Astrocyte of the hippocampus (primary cell): ENCODE measurements at places on chromosomes 5 and 9.

DNA sequence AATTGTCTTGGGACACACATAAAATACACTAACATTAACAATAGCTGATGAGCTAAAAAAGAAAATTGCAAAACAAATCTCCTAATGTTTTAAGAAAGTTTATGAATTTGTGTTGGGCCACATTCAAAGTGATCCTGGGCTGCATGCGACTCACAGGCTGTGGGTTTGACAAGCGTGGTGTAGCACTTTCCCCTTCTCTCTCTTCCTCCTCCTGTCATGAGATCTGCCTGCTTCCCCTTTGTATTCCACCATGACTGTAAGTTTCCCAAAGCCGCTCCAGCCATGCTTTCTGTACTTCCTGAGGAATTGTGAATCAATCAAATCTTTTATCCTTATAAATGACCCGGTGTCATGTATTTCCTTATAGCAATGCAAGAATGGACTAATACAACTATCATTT lies 178.0 kb downstream of the TLR4 start:
- no peak for DNase-seq

DNA sequence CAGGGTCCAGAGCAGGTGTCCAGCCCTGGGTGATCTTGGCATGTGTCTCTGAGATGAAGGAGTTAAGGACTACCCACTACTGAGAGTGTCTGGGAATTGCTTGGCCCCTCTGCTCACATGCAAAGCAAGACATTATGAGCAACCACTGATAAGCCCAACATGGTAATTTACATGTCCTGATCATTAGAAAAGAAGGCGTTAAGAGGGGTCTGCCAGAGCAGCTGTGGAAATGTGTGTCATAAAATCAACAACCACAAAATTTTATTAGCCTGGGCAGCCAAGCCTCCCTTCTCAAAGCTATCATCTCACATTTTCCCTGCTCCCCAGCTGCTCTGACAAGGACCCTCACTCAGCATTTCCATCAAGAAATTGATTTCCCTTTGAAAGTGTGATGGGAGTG lies 351.0 kb downstream of the SPOCK1 start:
- peak; percentile 22 for DNase-seq

DNA sequence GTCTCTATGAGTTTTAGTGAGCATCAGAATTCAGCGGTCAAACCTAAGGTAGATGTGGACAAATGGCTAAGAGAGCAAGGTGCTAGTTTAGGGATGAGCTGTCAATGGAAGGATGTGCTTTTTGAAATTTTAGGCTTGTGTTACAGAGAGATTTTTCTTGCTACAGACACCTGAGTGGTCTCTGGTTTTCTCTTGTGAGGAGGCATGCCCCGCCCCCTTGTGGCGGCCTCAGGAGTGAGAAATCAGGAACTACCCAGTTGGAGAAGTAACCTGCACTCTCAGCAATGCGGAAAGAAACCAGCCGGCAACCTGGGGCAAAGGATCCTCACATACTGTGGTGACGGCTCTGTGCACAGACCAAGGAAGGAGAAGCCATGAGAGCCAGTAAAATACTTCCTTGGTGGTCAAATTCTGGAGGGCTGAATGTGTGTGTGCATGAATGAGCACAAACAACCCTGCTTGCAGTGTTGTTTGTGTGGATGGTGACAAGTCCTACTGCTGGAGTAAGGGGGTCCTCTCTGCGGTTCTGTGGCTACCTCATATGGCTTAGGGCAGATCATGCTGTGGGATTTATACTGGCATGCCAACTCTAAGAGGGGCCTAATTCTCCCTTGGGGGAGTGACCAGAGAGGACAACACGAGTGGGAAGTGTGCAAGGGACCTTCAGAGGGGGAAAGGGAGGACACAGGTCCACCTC lies 16.7 kb upstream of the HSD17B4 start:
- peak; percentile 64 for DNase-seq

DNA sequence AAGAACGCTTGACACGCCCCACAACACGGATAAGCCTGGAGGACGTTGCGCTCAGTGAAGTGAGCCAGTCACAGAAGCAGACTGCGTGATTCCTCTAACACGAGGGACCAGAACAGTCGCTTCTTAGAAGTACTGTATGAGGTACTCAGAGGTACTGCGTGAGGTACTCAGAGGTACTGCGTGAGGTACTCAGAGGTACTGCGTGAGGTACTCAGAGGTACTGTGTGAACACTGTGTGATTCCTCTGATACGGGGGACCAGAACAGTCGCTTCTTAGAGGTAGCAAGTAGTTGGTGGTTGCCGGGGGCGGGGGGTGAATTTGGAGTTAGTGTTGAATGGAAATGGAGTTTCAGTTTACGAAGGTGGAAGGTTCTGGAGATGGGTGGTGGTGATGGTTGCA lies 5.8 kb downstream of the NDUFS6 start:
- no peak for DNase-seq

DNA sequence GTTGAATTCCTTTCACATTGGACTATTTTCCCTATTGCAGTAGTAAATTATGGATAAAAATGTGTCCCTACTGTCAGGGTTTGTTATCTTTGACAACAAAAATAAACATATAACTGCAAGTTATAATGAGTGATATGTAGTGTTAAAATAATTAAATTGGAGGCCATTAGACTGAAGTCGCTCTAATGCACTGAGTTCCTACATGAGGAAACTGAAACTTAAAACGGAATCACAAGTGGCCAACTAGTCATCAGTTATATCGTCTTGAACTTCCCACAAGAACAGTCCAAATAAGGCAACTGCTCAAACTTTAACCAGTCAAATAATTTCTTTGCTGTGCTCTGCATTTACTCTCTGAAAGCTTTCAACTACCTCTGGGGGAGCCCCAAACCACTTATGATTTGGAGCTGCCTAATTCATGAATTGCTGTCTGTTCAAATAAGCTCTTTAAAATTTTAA lies 2.1 kb upstream of the IFT74 start:
- DNase-seq = no peak

GRCh38 chr9:88322906-88323566 lies 65.2 kb upstream of the SPIN1 start:
- peak; percentile 26 for DNase-seq

- no peak for DNase-seq
Measured at GRCh38 chr9:21412107-21412506, 3.2 kb downstream of the IFNA8 start.

- no peak for DNase-seq
Measured at GRCh38 chr5:87432460-87432859, 19.7 kb upstream of the CCNH start.

DNA sequence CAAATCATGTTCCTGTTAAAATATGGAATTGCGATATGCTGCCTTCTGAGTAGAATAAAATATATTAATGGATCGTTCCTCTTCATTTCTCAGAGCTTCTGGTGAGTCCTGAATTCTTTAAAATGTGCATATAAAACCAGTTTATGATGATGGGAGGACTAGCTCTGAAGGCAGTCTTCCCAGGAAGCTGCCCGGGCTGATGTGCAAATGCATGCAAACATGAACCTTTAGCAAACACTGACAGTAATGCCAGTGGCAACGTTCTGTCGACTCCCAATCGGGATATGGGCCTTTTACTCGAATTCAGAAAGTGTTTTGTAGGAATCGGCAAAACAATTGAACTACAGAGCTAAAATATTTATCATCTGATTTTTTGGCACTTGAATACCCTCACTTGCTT lies 93.6 kb downstream of the TLE4 start:
- no peak for DNase-seq

DNA sequence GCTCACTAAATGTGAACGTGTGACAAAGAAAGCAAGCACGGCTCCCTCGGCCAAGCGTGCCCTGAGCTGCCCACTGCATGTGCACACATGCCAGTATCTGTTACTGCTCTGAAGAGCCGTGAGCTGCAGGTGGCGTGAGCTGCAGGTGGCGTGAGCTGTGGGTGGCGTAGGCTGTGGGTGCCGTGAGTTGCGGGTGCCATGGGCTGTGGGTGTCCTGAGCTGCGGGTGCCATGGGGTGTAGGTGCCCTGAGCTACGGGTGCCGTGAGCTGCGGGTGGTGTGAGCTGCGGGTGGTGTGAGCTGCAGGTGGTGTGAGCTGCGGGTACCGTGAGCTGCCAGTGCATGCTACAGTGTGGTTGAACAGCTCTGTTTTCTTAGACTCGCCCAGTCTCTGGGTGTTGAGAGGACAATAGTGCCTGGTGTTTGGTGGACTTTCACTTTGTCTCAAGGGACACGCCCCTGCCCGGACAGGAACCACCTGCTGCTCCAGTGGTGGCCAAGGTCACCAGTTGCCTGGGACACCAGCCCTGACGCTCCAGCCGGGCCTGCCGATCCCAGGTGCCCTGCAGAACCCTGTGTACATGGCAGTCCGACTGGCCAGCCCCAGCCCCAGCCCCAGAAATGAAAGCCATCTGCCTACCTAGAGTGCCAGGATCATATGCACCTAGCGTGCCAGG lies 6.7 kb downstream of the CCDC187 start:
- DNase-seq = no peak

DNA sequence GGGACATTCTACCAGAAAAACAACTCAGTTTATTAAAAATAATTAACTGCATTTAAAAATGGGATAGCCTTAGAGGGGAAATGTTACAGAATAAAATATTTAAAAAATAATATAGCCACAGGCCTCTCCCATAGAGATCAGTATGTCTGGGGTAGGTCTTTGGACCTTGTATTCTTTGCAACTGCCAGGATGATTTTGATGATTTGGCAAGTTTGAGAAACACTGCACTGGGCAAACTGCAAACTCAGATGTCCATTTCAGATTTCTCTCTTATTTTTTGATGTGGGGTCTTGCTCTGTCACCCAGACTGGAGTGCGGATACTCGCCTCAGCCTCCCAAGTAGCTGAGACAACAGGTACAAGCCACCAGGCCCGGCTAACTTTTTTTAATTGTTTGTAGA lies 24.9 kb upstream of the CCNO start:
- no peak for DNase-seq

DNA sequence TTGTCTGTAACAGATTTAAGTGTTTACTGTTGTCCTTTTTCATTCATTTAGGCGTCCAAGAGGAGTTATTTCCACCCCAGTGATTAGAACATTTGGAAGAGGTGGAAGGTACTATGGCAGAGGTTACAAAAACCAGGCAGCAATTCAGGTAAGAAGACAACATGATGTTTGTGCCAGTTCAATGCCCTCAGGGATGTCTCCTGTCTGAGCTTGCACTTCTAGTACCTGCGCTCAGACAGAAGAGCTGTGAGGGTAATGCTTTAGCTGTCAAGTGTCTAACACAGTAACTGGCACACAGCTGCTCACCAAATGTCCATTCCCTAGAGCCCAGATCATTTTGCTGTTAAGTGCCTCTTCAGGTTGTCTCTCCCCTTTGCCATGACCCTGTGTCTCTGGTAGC lies 14.2 kb upstream of the PHF2 start:
- no peak for DNase-seq

DNA sequence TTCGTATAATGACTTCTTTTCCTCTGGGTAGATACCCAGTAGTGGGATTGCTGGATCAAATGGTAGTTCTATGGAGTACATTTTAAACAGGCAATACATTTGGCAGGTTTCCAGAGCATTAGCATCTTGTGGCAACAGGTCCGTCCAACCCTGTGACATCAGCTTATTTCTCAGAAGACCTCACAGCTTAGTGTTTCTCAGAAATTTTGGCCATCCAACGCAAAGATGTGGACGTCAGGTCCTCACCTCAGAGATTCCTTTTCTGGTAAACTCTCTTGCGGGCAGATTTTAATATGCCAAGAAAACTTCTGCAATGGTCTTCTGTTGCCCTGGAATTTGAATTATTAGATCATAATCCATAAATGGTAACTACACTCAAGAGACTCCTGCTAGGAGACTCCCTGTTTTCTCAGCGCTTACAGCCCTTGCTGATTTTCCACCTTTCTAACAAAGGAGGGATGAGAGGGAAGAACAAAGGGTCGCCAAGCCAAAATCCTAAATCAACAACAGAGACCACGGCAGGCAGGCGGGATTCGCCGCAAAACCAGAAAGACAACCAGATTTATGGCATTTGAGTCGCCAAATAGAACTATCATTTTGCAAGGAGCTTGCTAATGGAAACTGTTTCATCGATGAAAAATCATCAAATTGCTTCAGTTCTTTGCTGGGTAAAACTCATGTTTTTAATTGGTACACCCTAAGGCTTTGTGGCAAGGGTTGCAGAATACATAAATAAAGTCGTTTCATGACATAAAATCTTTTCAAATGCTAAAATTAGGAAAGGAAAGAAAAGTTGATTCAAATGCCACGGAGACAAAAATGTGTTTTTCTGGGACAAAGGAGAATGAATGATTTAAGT lies 34.1 kb upstream of the PLPP1 start:
- peak; percentile 38 for DNase-seq

DNA sequence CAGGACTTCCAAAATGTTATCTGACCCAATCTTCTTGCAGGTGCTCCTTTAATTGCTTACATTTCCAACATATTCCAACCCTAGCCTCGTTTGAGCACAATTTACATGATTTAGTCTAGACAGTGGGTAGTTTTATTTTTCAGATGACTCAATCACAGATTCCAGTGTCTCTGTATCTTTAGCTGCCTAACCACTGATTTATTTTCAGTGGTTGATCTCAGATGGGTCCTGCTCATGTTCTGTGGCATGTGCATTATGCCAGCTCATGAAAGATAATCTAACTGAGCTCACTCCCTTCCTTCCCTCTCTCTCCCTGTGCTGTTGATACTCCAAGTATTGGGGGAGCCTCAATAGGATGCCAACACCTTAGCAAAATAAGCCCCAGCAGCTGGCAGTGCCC lies 106.1 kb upstream of the ICE1 start:
- peak; percentile 75 for DNase-seq

DNA sequence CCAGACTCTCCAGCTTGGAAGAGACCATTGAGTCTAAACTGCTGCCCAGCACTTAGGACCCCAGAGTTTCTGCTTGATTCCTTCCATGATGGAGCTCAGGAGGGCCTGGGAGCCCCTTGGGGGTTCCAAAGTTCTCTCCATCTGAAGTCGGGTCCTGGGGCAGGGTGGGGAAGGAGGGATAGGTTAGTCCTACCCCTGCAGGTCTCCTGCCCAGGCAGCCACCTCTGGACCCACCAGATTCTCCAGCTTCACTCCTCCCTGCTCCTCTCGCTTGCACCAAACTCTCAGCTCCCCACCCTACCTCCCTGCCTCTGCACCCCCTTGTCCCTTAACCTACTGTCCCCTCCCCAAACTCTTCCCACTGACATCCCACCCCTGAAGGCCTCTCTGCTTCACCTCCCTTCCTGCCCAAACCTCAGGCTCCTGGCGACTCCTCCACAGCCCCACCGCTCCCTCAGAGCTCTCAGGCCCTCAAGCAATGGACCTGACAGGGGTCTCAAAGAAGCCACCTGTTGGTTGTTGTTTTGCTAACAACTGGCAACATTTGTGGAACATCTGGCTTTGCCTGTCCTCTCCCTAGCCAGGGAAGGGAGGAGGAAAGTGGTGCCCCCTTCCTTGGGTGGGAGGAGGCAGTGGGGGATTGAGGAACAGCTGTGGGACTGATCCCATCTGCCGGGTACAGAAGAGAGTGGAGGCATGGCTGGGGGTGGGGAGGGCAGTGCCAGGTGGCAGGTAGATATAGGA lies 137.5 kb downstream of the RGS3 start:
- DNase-seq = no peak

DNA sequence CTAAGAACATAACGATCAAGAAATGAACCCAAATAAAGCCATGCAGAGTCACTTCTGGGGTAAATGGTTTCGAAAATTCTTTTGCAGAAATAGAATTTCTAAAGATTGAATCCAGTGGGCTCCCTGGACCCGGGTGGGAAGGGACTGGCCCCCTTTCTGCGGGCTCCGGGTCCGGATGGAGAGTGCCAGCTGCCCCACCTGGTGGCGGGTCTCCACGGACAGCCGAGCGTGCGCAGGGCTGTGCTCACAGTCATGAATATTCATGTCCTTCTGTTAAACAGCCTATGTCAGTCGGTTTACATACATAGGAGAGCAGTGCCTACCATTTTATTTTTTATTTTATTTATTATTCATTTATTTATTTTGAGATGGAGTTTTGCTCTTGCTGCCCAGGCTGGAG lies 4.7 kb upstream of the PPP1R26 start:
- DNase-seq = peak; percentile 69

GRCh38 chr9:78026947-78027346 lies 4.7 kb downstream of the GNAQ start:
- DNase-seq = no peak
